ENCODE measurements at places on chromosomes 3 and 15. TPM values are rescaled to one million over a fixed set of nuclear protein-coding genes. Genes with fewer than 3 reads are reported as not detected.

MYEF2 gene
- total RNA-seq, result 12.4 TPM

VEPH1 gene
- 62.6 TPM for total RNA-seq

CDC25A gene
- 3.9 TPM for total RNA-seq

GDPGP1 gene
- 8.3 TPM for total RNA-seq

NAA50 gene
- 136 TPM for total RNA-seq

GOLGA8G gene
- total RNA-seq, result not detected

CFAP92 gene
- not detected for total RNA-seq

ALDH1A2 gene
- 7.0 TPM for total RNA-seq

GOLGA6B gene
- total RNA-seq, result not detected
